ENCODE measurements at places on chromosomes 16 and 17. TPM values are rescaled to one million over a fixed set of nuclear protein-coding genes. Genes with fewer than 3 reads are reported as not detected.

ARL17B gene
- total RNA-seq: 1.1 TPM

TMEM208 gene
- 20.3 TPM for total RNA-seq

TMEM114 gene
- not detected for total RNA-seq

NAA38 gene
- total RNA-seq: 171 TPM

EEF2K gene
- 37.4 TPM for total RNA-seq

KRT27 gene
- not detected for total RNA-seq

C1QTNF8 gene
- total RNA-seq: not detected

TEPSIN gene
- 19.6 TPM for total RNA-seq

KRTAP4-9 gene
- not detected for total RNA-seq

CMIP gene
- 23.6 TPM for total RNA-seq

STH gene
- total RNA-seq: not detected

WFIKKN2 gene
- total RNA-seq: not detected

KRTAP3-2 gene
- not detected for total RNA-seq

ALOX12B gene
- not detected for total RNA-seq

SLC47A2 gene
- not detected for total RNA-seq

C1QL1 gene
- total RNA-seq: 0.31 TPM
